Cortex of kidney (tissue), 1 donor: ENCODE measurements at places on chromosomes 1 and 21.

DNA sequence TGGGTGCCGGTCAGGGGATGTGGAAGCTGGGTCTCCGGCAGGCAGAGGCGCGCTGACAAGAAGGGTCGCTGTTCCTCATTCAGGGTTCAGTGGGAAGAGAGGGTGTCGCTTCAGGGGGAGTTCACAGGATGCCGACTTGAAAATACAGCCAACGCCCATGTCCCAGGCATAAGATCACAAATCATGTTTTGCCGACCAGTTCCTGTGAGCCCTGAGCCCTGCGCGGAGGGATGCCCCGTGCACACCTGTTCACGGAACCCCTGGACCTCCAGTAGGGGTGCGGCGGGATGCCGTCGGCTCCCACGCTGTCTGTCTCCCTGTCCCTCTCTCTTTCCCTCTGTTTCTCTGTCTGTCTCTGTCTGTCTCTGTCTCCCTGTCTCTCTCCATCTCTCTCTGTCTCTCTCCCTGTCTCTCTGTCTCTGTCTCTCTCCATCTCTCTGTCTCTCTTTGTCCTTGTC, 26.8 kb downstream of the TP73 start:
- no peak for DNase-seq

GRCh38 chr1:221729771-221730330, 12.0 kb downstream of the DUSP10 start:
- DNase-seq, result no peak

DNA sequence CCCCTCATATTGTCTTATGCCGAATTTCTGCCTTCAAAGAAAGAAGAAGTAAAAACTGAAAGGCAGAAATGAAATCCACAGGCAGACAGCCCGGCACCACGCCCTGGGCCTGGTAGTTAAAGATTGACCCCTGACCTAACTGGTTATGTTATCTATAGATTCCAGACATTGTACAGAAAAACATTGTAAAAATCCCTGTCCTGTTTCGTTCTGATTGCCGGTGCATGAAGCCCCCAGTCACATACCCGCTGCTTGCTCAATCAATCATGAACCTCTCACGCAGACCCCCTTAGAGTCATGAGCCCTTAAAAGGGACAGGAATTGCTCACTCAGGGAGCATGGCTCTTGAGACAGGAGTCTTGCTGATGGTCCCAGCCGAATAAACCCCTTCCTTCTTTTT, 49.3 kb downstream of the JMJD4 start:
- DNase-seq, result no peak

GRCh38 chr1:24558902-24559791, 3.3 kb downstream of the NCMAP start:
- no peak for DNase-seq

DNA sequence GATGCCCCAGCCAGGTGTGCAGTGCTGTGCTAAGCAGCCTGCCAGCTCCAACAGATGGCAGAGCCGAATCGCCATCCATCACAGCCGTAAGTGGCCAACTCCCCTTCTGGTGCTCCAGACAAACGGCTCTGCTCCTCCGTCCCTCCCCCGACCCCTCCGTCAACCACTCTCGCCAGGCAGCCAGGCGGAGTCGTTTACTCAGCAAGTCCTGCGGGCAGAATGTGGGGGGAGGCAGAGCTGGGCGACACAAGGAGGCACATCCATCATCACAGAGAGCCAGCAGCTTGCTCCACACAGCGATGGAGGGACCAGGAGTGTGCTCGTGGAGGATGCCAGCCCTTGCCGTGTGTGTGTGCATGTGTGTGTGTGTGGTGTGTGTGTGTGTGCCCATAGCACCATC, 206.6 kb upstream of the GRIK3 start:
- no peak for DNase-seq

DNA sequence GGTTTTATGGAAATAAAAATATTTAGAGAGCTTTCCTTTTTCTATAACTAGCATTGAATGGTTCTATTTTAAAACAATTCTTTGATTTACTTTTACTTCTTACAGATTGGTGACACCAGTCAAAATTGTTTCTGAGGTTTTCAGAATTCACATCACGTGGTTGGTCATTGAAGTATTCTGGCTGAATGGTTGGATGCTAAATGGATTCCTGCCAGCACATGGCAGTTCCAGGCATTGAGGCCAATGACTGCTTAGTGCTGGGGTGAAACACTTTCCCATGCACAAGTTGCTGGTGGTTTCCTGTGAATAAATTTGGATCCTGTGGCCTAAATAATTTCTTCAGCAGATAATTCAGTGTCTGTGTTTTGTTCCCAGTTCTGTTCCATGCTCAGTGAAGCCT, 20.6 kb downstream of the NCAM2 start:
- DNase-seq, result no peak

DNA sequence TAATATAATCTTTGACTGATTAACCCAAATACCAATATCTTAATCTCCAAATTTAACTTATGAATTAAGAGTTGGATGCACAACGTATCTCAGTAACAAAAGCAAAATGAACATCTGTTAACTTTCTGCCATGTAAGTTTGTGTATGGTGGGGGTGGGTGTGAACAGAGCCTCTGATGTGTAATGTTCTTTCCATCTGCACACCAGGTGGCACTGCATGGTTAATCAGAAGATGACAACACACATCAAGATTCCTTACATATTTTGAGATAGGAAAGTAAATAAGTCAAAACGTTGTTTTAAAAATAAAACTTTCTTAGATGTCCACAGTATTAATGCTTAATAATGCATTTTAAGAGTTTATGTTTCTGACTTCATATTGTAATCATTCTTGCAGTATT, 251.9 kb downstream of the DPYD start:
- DNase-seq, result no peak

DNA sequence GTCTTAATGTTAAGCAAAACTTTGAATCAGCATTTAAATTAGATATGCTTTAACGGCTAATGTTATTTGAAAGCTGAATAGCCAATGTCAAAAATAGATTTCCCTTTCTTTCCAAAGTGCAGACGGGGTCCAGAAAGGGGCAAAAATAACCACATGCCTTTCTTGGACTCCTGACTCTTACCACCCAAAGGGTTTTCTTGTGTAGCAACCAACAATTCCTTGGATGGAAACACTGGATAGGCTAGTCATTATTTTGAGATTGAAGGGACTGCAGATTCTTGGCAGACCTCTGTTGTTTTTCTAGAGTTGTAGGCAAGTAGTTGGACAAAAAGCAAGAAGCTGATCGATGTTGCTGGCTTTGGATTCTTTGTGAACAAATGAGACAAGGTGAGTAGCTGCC, 107.0 kb downstream of the MRPS6 start:
- no peak for DNase-seq

DNA sequence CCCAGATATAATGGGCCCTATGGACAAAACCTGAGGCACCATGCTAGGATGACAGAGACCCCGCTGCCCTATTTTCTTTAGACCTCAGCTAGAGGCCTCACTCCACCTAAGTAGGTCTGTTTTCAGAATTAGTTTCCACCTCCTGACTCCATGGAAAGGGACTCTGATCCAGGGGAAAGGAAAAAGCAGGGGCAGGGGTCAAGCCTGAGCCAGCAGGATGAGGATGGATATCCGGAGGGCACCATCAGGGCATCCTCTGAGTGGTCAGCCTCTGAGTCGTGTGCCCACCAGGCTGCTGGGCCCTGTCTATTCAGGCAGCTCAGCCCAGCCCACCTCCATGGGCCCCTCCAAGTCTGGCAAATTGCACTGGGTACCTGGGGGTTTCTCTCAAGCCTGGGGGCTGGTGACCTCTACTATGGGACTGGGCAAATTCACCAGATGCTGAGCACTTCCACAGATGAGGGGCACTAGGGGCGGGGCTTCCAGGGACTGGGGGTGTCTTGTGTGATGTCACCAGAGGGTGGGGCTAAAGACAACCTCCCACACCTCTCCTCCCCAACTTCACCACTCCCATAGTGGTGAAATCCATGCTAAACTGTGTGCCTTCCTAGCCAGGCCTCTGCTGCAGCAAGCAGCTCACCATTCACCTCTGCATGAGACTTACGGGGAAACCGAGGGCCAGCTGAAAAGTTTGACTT, 5.5 kb downstream of the PAQR7 start:
- no peak for DNase-seq

GRCh38 chr1:8006037-8006963, 19.8 kb downstream of the ERRFI1 start:
- no peak for DNase-seq

- DNase-seq, result no peak
Measured at GRCh38 chr1:198929961-198930599, 291.2 kb downstream of the PTPRC start.

GRCh38 chr1:214492401-214493075, 58.9 kb downstream of the PTPN14 start:
- DNase-seq, result no peak

DNA sequence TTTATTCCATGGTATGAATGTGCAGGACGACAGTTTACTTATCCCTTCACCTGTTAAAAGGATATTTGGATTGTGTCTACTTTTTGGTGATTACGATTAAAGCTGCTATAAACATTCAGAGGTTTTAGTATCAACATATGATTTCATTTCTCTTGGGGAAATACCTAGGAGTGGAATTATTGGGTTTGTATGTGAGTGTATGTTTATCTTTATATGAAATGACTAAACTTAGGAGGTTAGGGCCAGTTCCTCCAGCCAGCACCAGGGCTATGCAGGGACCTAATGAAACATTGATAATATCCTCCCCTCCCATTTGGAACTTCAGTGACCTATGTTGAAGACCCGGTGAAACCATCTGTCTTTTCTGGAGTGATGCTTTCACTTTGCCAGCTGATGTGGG, 13.8 kb downstream of the TMEM51 start:
- DNase-seq, result no peak

GRCh38 chr21:20721151-20721550, 277.1 kb upstream of the NCAM2 start:
- DNase-seq, result no peak

DNA sequence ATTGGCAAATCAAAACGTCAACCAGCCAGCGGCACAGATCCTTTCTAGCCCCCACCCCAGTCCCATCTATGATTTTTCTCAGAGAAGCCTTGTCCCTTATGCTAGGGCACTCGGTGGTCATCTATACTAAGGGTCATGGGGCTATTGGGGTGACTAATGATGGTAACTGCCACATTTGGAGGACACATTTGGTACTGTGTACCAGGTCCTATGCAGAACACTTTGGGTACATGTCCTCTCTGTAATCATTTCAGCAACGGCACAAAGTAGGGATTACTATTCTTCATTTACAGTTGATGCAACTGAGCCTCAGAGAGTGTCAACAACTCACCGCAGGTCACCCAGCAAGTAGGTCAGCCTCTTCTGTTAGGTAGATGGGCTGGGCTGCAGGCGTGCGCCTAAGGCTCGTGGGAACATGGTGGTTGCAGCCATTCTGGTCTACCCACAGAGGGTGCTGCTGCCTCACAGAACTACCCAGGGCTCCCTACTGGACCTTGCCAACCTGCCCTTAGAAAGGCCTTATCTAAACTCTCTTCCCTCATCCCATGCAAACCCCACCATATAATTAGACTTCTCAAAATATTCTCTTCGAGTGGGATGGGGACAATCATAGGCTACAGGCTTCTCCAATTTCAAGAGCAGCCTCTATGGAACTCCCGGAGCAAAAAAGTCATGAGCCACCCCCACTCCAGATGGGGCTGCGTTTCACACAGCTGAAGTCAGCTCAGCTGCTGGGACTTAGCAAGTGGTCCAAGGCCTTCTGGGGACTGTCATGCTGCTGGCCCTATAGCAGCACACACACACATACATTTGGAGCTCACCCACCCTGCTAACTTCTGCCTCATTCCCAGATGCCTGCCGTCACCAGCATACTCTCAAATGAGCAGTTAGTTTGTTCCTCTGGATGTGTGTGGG, 5.8 kb upstream of the SDHB start:
- no peak for DNase-seq

DNA sequence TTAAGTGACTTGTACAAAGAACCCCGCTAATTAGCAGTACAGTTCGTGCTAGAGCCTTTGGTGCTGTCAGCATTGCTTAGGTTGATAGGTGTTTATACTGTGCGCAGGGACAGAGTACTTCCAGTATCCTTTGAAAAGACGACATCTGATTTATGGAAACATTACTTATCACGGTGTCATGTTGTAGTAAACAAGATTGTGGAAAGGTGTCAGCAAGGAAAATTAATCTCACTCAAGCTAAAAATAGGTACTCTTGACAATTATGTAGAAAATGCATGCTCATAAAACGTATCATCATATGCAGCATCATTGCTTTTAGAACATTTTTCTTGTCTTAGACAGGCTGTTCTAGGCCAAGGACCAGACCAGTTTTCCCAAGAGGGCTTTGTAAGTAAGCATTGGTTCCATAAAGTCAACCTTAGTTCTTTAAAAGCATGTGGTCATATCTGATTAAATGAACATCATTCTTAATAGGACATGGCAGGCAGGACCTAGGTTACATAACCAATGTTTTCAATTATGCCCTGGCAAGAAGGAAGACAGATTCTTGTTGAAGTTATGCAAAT, 33.0 kb downstream of the SH3BGR start:
- DNase-seq, result no peak

GRCh38 chr1:70706381-70707037, 295.4 kb downstream of the CTH start:
- no peak for DNase-seq

DNA sequence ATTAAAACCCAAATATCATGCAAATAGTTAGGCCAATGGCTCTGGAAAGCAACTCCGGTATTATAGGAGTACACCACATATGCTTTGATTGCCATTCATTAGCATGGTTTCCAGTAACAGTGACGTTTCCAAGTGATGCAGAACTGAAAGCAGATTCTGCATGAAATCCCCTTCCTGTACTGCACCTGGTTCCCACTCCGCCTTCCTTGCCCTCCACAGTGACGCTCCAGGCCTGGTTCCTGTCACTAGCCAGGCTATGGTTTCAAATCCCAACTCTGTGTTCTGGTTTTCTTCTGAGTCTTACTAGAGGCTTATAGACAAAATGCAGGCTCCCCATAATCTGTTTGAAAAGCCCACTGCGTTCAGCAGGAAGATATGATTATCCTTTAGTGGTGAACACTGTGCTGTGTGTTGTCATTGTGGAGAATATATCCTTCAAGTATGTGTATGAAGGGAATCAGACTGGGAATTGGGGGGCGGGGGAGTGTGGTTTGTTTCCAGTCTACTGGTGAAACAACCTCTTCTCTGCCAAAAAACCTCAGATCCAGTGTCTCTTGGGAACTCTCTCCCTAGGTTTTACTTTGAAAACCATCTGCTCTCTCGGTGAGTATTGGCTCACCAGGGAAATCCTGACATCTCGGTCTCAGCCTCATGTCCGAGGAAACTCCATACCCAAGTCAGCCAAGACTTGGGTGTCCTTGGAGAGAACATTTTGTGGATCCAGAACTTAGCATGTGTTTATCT, 78.7 kb downstream of the TYW3 start:
- DNase-seq, result no peak

- DNase-seq, result no peak
Measured at GRCh38 chr1:245046315-245046714, 108.5 kb upstream of the KIF26B start.
